ENCODE measurements at places on chromosomes 16 and 17.

DNA sequence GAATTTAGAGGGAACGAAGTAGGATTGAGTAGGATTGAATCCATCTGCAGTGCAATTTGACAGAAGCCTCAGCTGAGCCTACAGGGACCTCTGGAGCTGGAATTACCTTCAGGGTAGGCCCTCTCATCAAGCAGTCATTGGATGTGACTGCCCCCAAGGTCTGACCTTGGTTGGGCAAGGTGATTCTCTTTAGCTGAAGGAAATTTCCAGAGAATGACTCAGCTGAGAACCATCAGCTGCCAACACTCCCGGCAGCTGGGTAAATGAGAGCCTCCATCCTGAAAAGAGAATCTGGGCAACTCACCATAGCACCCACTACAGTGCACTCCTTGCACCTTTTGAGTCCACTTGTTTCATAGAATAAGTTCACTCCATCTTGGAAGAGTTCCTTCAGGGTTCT lies 113.5 kb upstream of the MED13 start:
- DNase-seq: no peak

GRCh38 chr17:49384951-49385350 lies 22.9 kb upstream of the ZNF652 start:
- no peak for DNase-seq

- no peak for DNase-seq
These were observed 5.5 kb upstream of the RPTOR start for GRCh38 chr17:80539022-80539641.

GRCh38 chr16:83973581-83974385 lies 5.7 kb downstream of the NECAB2 start:
- DNase-seq: no peak

- DNase-seq: no peak
These were observed 230.6 kb downstream of the MSI2 start for GRCh38 chr17:57486882-57487301.

DNA sequence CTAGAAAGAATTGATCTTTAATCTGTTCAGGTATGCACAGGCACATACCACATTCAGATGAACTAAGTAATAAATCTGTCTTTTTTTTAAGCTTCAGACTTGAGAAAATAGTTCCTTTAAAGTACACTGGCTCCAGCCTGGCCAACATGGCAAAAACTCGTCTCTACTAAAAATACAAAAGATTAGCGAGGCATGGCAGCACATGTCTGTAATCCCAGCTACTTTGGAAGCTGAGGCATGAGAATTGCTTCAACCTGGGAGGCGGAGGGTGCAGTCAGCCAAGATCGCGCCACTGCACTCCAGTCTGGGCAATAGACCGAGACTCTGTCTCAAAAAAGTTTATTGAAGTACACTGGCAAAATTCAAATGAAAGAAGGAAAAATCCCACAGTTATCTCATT lies 111.0 kb upstream of the NETO2 start:
- DNase-seq: no peak

GRCh38 chr17:5121186-5121841 lies 5.5 kb downstream of the USP6 start:
- DNase-seq: no peak

GRCh38 chr17:60720763-60721531 lies 43.3 kb downstream of the BCAS3 start:
- DNase-seq: peak; percentile 51
